ENCODE measurements at places on chromosomes 5 and 9. TPM values are rescaled to one million over a fixed set of nuclear protein-coding genes. Genes with fewer than 3 reads are reported as not detected.

Gene ZNF879
- total RNA-seq: 6.4 TPM

Gene GDA
- total RNA-seq: 7.5 TPM

Gene PHF24
- total RNA-seq: not detected

GRCh38 chr9:117412841-117413240, 2.0 kb downstream of the ASTN2 start:
- H3K36me3 ChIP-seq: no peaks in the 10 kb centered on the region
- peak; percentile 9 for DNase-seq
- H3K27me3 ChIP-seq: peaks cover 9% of the 10 kb centered on the region
- no peak overlapping the region for H3K27ac ChIP-seq

GRCh38 chr5:7866196-7866595, 2.6 kb downstream of the FASTKD3 start:
- no peak overlapping the region for H3K4me3 ChIP-seq
- DNase-seq: no peak
- peaks cover 11% of the 10 kb centered on the region for H3K4me1 ChIP-seq
- no peak overlapping the region for H3K27ac ChIP-seq

Gene CCDC187
- total RNA-seq: 2.8 TPM
